ENCODE measurements at places on chromosomes 12 and 14.

DNA sequence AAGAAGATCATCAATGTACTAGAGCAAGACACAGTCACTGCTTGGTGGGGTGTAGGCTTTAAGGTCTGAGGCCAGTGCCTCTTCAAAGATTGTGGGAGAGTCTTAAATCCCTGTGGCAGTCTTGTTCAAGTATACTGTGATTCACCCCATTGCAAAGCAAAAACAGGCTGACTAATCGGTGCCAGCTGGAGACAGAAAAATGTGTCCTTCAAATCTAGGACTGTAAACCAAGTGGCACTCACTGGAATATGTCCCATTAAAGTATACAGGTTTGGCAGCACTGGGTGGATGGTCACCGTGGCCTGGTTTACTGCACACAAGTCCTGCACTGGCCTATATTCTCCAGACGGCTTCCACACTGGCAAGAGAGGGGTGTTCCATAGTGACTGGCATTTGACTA is 1315.3 kb downstream of the TMEM121 start:
- no peak for DNase-seq

DNA sequence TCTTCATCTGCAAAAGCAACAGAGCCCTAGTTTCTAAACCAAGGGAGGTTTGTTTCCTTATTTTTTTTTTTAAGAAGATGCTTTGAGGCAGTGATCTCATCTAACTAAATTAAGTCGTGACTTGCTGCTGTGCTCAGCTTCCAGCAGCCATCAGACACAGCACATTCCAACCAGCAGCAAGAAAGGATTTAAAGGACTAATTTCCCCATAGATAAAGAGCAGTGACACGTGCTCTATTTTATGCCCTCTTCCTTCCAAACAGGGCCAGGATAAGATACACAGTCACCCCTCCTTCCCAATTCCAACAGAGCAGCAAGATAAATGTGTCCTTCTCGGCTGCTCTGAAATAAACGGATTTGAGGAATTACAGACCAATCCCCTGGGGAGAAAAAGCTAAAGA is 81.7 kb downstream of the PRKAB1 start:
- no peak for DNase-seq

DNA sequence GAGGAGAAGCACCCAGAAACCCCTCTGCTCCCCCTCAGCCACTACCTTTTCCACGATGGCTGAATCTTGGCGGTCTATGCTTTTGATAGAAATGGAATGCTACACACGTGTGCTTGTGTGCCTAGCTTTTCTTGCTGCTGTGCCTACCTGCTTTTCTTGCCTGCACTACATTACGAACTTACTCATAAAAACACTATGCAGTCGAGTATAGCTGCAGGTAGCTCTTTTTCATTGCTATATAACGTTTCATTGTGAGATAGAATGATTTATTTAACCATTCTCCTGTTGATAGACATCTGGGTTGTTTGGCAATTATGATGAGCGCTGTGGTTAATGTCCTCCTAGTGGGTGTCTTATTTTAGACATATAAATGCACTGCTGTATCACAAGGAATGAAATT is 67.9 kb upstream of the NCOR2 start:
- no peak for DNase-seq

DNA sequence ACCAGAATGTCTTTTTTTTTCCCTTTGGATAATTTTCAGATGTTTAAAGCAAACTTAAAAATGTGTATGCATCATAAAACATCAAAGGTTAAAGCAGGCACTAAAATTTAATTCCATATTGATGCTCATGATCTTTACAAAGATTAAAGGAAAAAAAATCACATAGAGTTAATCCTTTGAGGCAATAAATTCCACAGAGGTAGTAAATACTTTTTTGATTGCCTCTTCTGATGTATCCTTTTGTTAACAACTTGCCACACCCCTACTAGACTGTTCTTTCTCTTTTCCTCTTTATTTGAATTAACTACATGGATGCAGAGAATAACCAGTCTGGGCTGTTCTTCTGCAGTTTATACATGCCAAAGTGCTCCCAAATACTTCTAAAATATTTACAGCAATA is 45.2 kb upstream of the KCNJ8 start:
- DNase-seq: no peak

GRCh38 chr12:57200497-57200896 is 16.1 kb upstream of the NXPH4 start:
- DNase-seq: no peak

DNA sequence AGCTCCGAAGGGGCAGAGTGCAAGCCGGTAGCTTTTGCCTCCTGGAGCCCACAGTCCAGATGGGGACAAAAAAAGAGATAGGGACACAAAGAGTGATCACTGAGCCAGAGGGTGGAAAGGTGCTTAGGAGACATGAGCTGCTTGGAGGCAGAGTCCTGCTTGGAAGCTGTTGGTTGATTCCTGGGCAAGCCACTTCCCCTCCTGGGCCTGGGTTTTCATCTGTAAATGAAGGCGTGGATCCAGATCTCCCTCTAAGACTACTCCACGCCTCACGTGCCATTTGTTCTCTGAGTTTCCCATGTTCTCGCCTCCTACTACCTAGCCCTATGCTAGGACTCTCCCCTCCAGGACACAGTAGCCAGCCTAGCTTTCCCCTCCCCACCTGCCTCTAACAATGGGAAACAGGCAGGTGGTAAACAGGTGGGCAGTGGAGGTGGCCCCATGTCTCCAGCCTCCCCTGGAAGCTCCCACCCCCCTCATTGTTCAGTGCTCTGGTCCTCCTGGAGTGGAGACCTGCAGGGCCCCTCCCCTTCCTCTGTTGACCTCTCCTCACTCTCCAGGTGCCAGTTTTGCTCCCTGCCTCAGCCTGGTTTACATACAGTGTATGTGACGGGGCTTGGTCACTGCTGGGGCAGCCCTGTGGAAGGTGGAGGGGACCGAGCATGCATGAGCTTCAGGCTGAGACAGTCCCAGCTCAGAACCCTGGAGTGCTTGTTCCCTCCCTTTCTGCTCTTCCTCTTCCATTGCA is 3.8 kb downstream of the SERPINA3 start:
- DNase-seq: no peak

- no peak for DNase-seq
Observed at GRCh38 chr12:47843226-47843980, 23.7 kb upstream of the HDAC7 start.

DNA sequence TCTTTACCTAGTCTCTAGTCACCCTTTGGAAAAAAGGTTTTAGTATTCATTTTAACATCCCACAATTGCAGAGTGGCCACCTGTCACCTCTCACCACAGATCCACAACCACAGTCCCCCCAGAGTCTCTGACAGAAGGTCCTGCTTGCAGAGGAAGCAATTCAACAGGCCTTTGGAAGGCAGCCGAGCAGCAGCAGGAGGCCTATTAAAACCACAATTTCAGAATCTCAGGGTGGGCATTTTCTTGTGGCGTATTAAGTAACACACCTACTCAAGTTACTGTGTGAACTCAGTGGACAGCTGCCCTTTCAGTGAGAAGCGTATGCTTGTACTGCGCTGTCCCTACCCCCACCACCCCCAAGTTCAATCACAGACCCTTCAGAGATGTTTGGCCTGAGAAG is 234.0 kb upstream of the HMGA2 start:
- DNase-seq: no peak

DNA sequence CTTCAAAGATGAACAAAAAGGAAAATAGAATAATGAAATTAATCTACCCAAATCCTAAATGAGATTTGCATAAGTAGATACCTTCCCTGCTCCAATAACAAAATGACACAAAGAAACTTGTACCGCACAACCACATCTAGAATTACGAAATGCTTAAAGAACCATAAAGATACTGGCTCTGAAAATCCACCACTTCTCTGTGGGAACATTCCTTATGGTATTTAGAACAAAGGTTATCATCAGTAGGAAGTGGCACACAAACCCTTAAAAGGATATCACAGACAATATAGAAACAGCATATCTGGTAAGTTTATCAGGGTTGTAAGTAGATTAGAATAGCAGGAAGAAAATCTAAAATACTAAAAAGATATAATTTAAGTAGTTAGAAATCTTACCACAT is 11.6 kb downstream of the IAPP start:
- no peak for DNase-seq

DNA sequence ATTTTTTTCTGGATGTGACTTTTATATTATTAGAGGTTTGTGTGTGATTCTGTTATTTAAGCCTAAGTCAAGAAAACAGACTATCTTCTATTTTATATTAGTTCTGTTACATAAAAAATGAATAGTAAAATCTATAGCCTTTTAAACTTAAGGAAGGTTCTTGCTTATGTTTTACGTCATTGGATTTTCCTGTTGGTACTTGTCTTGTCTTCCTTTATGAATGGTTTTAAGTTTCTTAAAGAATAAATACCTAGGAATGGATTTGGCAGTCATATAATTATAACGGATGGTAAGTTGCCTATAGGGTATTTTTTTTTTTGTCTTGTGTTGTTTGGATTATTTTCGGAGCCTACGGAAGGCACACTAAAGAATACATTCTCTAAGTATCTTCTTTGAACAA is 161.8 kb upstream of the PTPRQ start:
- no peak for DNase-seq

- DNase-seq: no peak
Observed at GRCh38 chr14:21711360-21711961, 37.8 kb upstream of the OR4E1 start.

DNA sequence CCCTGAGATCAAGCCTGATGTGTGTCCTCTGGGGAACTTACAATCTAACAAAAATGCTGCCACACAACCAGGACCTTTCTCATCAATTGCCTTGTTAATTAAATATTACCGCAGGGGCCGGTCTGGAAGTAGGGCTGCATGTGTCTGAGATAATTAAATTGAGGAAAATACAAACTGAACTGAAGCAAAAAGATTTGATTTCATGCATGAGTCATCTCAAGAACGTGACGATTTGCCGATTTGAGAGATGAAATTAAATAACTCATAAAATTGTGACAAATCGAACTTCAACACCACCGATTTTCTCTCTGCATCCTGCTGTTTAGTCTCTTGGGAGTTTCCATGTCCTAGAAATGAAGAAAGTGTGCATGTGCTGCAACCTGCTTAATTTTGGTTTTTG is 94.6 kb upstream of the DAAM1 start:
- no peak for DNase-seq

DNA sequence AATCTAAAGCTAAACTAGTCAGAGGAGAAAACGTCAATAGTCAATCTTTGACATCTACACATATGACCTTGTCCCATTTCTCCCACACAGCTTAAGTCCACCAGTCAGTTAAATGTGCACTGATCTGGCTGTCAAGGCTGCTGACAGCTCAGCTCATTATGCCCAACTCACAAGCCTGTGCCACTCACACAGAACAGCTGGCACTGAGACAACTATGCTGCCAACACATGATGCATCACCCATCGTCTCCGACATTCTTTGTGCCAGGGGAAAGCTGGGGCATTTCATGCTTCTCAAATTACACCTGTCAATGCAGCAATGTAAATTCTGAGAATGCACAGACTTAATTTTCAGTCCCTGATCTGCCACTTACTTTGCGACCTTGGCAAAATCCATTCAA is 25.3 kb downstream of the GNS start:
- DNase-seq: no peak

DNA sequence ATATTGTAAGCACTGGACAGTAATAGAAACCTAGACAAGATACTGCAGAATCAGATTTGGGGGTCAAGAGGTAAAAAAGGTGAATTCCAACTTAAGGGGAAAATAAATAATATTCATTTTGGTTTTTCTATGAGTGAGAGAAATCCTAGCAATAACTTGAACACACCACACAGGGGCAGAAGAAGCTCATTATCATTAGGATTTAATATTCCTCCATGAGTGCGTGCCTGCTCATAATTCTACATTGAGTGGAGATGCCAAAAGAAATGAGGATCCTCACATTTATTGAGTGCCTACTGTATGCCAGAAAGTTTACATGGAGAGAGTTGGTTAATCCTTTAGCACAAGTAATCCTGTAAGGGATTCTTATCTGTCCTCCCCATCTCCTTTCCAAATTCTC is 40.5 kb upstream of the C14orf132 start:
- no peak for DNase-seq

Data from GDM1 (cell line).